ENCODE measurements at places on chromosomes 11 and 22.

DNA sequence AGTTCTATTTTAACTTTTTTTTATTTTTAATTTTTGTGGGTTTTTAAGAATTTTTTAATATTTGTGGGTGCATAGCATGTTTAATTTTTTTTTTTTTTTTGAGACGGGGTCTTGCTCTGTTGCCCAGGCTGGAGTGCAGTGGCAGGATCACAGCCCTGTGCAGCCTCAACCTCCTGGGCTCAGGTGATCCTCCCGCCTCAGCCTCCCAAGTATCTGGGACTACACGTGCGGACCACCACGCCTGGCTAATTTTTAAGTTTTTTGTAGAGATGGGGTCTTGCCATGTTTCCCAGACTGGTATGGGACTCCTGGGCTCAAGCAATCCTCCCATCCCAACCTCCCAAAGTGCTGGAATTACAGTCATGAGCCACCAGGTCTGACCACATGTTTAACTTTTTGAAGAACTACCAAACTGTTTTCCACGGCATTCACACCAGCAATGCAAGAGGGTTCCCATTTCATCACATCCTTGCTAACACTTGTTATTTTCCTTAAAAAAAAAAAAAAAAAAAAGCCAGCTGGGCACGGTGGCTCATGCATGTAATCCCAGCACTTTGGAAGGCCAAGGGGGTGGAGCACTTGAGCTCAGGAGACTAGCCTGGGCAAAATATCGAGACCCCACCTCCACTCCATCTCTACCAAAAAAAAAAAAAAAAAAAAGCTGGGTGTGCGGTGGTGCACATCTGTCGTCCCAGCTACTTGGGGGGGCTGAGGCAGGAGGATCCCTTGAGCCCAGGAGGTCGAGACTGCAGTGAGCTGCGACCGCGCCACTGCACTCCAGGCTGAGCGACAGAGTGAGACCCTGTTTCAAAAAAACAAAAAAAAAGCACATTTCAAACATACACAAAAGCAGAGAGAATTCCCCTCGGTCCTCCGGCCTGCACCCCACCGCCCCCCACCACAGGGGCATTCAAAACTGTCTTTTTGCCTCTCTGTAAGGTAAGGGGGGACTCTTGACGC is 16.7 kb upstream of the TXNRD2 start:
- DNase-seq: no peak

GRCh38 chr22:36659762-36660509 is 43.6 kb downstream of the CACNG2 start:
- peak; percentile 90 for DNase-seq

DNA sequence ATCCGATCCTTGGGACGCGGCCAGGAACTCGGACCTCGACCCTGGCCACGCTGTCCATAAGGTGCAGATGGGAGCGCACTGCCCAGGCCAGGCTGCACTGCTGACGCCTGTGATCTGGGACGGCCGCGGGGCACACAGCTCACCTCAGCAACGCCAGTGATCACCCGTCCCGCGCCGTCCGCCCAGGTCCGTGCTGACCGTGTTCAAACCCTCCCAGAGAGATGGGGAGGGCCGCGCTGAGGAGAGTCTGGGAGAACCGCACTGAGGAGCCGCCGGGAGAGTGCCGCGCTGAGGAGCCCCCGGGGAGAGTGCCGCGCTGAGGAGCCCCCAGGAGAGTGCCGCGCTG is 636 bp downstream of the KCNQ1OT1 start:
- peak; percentile 8 for DNase-seq

DNA sequence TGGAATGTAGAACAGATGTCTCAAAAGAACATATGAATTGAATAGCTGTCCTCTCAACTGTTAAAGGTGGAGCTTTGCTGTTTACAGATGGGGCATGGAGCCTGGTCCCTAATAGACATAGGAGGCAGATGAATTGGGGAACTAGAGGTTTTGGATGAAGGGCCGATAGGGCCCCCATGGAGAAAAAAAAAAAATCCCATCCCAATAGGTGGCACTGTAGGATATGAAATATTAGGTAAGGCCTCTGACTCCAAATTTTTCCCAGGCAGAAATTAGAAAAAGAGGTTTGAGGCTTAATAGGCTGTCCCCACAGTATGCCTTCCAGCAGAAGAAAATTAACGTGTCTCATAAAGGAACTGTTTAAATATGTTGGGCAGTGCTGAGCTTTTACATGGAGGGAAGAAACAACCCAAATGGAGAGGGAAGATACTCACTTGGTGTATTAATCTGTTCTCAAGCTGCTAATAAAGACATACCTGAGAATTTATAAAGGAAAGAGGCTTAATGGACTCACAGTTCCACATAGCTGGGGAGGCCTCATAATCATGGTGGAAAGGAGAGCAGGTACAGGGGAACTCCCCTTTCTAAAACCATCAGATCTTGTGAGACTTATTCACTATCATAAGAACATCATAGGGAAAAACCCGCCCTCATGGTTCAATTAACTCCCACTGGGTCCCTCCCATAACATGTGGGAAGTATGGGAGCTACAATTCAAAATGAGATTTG is 30.1 kb upstream of the TMEM45B start:
- no peak for DNase-seq

DNA sequence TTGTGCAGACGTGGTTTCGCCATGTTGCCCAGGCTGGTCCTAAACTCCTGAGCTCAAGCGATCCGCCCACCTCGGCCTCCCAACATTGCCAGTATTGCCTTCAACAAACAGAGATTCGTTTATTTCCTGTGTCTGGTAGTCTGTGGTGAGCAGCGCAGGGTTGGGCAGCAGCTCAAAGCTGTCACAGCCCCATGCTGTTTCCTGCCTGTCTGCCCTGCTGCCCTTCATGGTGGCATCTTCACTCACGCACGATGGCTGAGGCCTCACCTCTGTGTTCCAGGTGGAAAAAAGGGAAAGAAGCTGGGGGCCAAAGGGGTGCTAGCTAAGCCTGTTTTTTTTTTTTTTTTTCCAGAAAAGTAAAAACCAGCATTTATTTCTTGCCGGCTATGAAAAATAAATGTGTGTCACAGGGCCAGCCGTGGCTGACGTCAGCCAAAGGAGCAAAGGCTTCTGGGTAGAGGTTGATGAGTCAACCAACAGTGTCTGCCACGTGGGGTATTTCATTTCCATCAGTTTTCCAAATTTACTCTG is 28.8 kb downstream of the TBC1D22A start:
- DNase-seq: peak; percentile 36

DNA sequence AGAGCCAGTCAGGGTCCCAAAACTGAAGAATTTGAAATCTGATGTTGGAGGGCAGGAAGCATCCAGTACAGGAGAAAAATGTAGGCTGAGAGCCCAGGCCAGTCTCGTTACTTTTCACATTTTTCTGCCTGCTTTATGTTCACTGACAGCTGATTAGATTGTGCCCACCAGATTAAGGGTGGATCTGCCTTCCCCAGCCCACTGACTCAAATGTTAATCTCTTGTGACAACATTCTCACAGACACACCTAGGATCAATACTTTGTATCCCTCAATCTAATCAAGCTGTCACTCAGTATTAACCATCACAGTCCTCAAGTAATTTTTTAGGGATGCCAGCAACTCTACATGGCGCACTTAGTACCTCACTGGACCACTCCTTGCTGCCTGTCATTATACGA is 1345.3 kb downstream of the FAM181B start:
- no peak for DNase-seq

- no peak for DNase-seq
Observed at GRCh38 chr22:19461506-19461905, 14.0 kb upstream of the C22orf39 start.

- no peak for DNase-seq
Observed at GRCh38 chr22:49694462-49695260, 133.0 kb downstream of the BRD1 start.

DNA sequence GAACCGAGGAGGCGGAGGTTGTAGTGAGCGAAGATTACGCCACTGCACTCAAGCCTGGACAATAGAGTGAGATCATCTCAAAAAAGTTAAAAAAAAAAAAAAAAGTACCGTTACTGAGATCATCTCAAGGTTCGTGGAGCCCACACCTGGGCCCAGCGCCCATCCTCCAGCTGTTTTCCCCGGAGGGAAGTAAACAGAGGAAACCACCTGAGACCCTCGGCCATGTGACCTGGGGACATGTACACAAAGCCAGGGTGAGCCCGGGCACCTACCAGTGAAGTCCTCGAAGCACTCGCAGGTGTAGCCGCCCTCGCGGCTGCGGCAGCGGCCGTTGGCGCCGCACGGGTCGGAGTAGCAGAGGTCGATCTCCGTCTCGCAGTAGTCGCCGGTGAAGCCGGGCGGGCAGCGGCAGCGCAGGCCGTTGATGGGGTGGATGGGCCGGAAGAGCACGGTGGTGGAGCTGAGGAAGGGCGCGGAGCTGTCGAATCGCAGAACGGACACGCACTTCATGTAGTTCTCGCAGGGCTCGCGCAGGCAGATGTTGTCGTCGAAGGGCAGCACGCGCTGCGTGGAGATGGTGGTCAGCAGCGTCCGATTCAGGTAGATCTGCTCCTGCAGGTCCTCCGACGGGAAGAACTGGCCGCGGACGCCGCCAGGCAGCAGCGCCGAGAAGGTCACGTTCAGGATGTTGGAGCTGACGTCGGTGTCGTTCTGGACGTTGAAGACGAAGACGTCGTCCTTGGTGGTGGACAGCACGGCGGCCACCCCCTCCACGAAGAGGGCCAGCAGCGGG is 73.8 kb downstream of the CELSR1 start:
- no peak for DNase-seq

GRCh38 chr22:41021061-41021612 is 70.0 kb downstream of the RBX1 start:
- DNase-seq: no peak

DNA sequence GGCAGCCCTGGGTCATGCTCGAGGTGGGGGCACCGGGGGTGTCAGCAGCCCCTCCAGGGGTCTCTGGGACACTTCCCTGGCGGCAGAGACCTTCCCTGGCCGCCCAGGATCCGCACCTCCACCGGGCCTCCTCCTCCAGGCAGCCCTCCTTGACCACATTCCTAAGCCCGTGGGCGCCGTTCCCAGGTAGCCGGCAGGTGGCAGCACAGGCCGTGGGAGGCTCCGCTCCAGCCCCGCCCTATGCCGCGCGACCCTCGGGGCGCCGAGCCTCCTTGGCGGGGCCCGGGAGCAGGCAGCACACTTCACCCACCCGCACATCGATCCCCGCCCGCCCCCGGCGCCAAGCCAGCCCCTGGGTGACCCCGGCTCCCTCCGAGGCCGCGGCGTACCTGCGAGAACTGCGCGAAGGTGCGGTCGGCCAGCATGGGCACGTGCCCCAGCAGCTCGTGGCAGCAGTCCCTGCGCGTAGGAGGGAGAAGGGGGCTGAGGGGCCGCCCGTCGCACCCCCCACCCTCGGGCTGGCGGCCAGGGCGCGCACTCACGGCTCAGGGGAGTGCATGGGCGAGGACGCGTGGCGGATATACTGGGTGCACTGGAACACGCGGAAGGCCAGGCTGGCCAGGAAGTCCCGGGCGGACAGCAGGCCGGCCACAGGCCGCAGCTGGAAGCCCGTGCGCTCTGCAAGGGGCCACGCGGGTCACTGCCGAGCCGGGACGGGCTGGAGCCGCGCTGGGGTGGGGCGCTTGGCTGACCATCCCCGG is 5.3 kb upstream of the INS start:
- no peak for DNase-seq

GRCh38 chr11:13685461-13686108 is 17.1 kb downstream of the FAR1 start:
- no peak for DNase-seq

DNA sequence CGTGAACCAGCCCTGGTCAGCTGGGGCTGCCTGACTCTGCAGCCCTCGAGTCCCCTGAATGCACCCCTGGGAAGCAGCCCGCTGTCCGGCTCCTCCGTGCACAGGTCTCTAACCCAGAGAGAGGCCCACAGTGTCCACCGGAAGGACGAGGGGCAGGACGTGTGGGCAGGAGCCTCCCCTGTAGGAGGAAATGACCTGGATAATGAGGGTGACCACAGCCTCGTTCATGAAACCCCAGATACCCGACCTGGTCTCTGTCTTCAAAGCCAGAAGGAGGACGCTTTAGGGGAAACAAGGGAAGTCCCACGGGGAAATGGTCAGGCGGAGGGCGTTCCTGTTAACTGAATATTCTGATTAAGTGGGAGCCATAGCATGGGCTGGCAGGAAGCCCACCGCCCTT is 23.3 kb downstream of the LIF start:
- no peak for DNase-seq

DNA sequence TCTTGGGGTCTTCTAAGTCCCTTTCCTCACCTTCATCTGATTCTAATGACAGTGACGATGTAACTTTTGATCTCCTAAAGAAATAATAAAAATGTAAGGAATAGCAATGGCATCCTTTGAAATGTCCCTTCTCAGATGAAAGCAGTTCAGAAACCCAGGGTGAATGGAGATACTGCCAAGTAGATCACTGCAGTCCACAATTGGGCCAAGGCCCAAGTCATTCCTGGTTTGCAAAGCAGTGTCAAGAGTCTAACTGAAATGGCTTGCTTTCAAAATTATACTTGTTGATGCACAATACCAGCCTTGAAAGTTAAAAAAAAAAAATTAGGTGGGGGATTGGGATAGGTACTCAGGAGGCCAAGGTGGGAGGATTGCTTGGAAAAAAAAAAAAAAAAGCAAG is 20.4 kb downstream of the ASCC2 start:
- no peak for DNase-seq

GRCh38 chr11:64853709-64854108 is 9.3 kb upstream of the CDC42BPG start:
- DNase-seq: no peak

GRCh38 chr11:2440646-2441045 is 3.7 kb downstream of the TRPM5 start:
- DNase-seq: no peak

- DNase-seq: no peak
Observed at GRCh38 chr11:79052544-79052943, 388.3 kb downstream of the TENM4 start.

DNA sequence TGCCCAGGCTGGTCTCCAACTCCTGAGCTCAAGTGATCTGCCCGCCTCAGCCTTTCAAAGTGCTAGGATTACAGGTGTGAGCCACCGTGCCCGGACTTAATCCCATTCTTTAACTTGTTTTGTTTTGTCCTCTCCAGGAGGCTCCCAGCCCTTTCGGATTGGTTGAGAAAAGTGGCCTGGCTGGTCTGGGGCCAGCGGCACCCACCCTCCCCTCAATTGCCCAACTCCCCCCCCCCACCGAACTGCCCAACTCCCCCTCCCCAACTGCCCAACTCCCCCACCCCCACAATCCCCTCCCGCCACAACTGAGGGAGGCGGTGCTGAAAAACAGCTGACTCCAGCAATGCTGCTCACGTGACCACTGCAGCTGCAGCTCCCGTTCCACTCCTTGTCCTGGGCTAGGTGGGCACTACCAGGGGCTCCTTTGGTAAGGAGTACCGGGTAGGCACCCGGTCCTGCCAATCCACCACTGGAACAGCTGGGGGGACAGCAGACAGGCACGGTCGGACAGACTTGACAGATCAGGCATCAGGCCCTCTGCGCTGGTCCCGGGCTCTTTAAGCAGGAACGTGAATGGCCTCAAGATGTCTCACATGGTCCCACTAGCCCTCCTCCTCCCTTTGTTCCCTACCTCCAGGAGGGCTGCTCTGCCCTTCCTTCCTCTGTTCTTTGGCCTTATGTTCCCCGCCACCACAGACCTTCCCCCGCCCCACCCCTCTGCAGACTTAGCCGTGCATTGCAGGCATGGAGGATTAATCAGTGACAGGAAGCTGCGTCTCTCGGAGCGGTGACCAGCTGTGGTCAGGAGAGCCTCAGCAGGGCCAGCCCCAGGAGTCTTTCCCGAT is at the start of gene TCN2:
Gene TCN2 (plus strand): TSS at position 720 of the 845 bp plus-strand sequence. CDS start 158 bp downstream, outside the sequence.
- peak; percentile 65 for DNase-seq
